Memory B cell (primary cell): ENCODE measurements at places on chromosomes 7 and 10.

GRCh38 chr7:135957627-135958026 lies 19.5 kb downstream of the MTPN start:
- peaks cover 49% of the 10 kb centered on the region for H3K4me1 ChIP-seq
- no peak for DNase-seq
- peak overlapping the region; percentile 46 for H3K27ac ChIP-seq
- H3K4me3 ChIP-seq, result no peak overlapping the region
- H3K27me3 ChIP-seq, result no peaks in the 10 kb centered on the region
- peaks cover 27% of the 10 kb centered on the region for H3K36me3 ChIP-seq

GRCh38 chr7:25424113-25424512 lies 195.8 kb upstream of the NPVF start:
- DNase-seq, result no peak
- no peaks in the 10 kb centered on the region for H3K36me3 ChIP-seq
- H3K27me3 ChIP-seq, result peaks cover 9% of the 10 kb centered on the region
- H3K4me3 ChIP-seq, result no peak overlapping the region

DNA sequence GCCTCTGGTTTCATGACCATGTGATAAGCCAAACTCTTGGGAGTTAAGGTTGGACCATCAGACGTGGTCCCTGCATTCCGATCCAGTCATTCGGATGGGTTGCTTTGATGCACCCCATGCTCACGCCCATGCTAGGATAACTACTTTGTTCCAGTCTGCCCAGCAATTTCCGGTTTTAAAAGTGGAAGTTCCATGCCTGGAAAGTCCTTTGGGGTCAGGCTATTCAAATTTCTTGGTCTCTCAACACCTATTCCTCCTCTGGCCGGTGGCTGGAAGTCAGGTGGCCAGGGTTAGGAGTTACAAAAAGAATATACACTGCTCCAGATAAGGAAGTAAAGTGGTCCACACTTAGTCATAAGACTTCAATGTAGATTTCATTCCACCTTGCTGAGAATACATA lies 37.7 kb upstream of the HABP2 start:
- H3K27me3 ChIP-seq, result peaks cover 8% of the 10 kb centered on the region
- DNase-seq, result no peak
- no peaks in the 10 kb centered on the region for H3K36me3 ChIP-seq

DNA sequence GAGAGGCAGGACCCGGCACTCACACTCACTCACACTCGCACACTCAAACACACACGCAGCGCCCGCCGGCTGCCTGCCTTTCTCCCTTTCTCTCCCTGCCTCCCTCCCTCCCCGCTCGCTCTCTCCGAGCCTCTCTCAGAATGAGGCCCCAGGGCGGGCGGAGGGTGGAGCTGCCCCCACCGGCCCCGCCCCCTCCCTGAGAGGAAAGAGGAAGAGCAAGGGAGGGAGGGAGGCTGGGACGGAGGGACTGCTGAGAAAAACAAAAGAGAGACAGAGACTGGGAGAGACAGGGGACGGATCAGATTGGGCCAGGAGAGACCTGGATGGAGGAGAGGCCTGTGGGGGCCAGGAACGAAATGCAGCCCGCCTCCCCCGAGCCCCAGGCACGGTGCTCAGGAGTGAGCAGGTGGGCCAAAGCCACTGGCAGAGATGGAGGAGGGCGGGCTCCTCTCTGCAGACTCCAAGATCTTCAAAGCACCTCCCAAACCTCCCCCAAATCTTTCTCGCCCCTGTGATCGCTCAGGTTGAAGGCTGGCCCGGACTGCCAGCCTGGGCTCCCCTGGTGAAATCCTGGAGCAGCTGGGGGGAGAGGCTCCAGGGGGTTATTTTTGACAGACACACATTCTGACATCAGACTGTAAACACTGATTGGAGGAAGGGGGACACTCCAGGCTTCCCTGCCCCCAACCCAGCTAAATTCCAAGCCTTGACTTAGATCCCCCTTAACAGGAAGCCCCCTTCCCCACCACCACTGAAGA lies 5.1 kb downstream of the LDB1 start:
- H3K27me3 ChIP-seq, result no peaks in the 10 kb centered on the region
- peak overlapping the region; percentile 95 for H3K27ac ChIP-seq
- H3K4me3 ChIP-seq, result peak overlapping the region; percentile 88

DNA sequence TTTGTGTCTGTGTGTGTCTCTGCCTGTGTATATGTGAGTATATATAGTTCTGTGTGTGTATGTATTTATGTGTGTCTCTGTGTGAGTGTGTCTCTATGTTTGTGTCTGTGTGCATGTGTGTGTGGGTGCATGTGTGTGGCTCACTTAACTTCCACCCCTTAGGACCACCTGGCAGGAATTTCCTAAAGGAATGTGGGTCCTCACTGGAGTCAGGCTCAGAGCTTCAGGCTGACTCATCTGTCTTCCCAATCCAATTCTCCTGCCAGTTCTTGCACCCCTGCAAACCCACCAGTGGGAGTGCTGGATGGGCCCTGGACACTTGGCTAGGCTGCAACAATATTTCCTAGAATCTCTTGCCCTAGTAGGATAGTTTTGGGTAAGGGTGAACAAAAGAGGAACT lies 70.2 kb upstream of the GRB10 start:
- no peaks in the 10 kb centered on the region for H3K36me3 ChIP-seq
- H3K4me3 ChIP-seq, result no peak overlapping the region
- no peak for DNase-seq
- H3K27ac ChIP-seq, result no peak overlapping the region
- no peaks in the 10 kb centered on the region for H3K27me3 ChIP-seq

DNA sequence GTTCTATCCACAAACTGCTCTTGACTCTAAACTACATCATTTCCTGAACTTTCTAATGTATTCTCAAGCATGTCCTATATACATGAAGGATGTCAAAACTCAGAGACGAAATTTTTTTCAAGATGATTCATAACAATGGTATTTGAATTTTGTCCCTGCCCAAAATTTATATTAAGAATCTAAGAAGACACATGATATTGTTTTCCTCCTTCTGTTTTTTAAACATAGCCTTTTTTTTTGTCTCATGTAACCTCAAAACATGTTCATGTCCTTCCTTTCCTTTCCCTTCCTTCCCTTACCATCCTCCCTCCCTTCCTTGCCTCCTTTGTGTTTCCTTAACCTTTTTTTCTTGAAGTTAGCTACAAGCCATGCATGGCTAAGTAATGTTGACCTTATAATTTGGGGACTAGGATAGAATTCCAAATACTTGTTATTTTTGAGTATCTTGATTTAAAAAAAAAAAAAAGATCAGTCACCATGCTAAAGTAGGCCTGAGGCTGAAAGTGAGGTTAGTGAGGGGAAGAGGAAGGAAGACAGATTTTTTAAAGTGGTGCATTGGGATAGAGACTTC lies 163.0 kb downstream of the SUGCT start:
- no peaks in the 10 kb centered on the region for H3K4me1 ChIP-seq
- DNase-seq, result no peak
- no peaks in the 10 kb centered on the region for H3K36me3 ChIP-seq
- no peak overlapping the region for H3K4me3 ChIP-seq

DNA sequence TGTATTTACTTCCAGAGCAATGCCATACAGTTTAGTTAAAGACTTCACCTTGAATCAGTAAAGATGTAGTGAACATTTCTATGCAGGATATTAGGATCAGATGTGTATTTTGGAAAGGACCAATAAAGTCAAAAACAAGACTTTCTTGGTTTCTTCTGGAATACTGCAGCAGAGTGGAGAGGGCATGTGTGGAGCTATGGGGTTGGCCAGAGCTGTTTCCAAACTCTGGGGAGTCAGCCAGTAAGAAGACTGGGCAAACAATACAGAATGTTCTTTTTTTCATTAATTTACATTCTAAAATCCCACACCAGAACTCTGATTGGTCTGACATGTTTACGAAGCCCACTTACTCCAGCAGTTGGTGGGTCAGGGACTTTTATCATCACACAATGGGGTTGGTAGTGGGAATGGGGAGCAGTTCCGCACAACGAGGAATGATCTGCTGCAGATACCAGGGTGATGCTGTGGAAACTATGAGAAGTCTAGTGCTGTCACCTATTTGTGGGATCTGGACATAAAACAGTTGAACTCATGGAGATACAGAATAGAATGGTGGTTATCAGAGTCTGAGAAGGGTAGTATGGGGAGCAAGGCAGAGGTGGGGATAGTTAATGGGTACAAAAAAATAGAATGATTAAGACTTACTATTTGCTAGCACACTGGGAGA lies 267.7 kb downstream of the MALRD1 start:
- H3K4me1 ChIP-seq, result no peaks in the 10 kb centered on the region
- no peaks in the 10 kb centered on the region for H3K36me3 ChIP-seq
- DNase-seq, result no peak

- H3K4me3 ChIP-seq, result no peak overlapping the region
- no peak overlapping the region for H3K27ac ChIP-seq
- H3K4me1 ChIP-seq, result no peaks in the 10 kb centered on the region
- no peaks in the 10 kb centered on the region for H3K36me3 ChIP-seq
- H3K27me3 ChIP-seq, result no peaks in the 10 kb centered on the region
These were observed 242.4 kb upstream of the KIAA1217 start for GRCh38 chr10:23966504-23967051.

GRCh38 chr10:132537684-132538001 lies at the start of gene INPP5A:
INPP5A (plus strand) TSS chr10:132537787; CDS start chr10:132538097, 310 bp downstream.
- peaks cover 42% of the 10 kb centered on the region for H3K4me1 ChIP-seq
- no peak for DNase-seq
- peak within 1 kb of the TSS; percentile 94 for H3K27ac ChIP-seq

DNA sequence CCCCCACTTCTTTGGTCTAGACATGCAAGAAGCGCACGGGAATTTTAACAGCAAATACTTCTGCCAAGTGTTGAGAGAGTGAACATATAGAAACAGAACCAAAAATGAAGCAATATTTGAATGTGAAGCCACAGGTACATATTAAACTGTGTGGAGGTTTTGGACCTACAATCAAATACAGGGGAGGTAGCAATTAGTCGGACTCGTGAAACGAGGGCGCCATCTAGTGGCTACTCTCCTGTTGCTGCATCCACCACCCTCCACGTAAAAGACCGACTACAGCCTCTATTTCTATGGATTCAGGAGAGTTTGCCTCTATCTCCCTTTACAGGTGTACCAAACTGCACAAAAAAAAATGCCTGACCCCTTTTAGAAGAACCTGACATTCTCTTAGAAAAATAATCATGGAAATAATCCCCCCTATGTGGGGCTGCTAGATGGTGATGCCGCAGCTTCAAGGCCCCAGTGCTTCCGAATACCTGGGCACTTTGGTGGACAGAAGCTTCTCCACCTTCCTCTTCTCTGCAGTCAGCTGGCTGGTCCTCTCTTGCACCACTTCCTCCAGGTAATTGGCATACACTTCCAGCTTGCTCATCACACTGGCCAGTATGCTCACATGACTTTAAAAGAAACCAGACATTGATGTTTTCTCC lies 31.7 kb downstream of the TECTB start:
- DNase-seq, result peak; percentile 75
- H3K36me3 ChIP-seq, result no peaks in the 10 kb centered on the region
- no peak overlapping the region for H3K27ac ChIP-seq
- no peak overlapping the region for H3K4me3 ChIP-seq
- H3K4me1 ChIP-seq, result peaks cover 2% of the 10 kb centered on the region
- H3K27me3 ChIP-seq, result peaks cover 16% of the 10 kb centered on the region

DNA sequence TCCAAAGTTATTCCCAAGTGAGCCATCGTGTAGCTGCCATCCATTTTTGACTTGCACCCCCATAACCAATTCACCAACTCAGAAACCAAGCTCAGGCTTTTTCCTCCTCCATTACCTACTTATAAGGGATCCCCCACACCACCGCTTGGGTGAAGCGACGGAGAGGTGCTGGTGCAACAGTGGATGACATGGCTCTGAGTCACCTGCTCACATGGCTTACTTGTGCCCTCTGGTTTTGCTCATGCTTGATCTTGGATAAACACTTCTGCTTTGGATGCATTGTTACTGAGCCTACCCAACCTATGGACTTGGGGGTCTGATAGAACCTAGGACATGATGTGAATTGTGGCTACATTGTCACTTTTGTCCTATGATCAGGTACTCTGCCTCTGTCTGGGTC lies 12.0 kb upstream of the AKR1B1 start:
- no peak overlapping the region for H3K27ac ChIP-seq
- peaks cover 8% of the 10 kb centered on the region for H3K27me3 ChIP-seq

DNA sequence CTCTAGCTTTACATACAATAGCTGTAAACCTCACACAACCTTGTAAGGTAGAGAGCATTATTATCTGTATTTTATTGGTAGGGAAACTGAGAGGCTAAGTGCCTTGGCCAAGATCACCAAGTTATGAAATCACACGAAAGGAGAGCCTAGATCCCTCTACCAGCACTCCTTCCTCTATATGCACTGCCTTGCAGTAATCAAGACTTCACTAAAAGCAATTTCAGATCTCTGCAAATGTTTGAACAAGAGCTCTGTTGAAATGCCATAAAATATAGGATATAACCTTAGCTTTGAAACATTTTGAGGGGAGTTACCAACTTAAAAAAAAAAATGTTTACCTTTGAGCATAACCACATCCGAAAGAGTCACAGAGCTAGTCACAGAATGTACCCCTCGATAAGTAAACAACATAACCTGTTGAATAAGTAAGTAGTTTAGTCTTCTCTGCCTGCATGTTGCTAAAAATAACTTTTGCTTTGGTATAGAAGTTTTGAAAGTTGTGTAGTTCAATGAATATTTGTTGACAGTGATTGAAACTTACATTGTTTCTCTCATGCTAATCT lies 709.4 kb downstream of the AUTS2 start:
- H3K36me3 ChIP-seq, result peaks cover 8% of the 10 kb centered on the region
- H3K27me3 ChIP-seq, result no peaks in the 10 kb centered on the region
- H3K4me1 ChIP-seq, result no peaks in the 10 kb centered on the region
- no peak overlapping the region for H3K27ac ChIP-seq
- no peak for DNase-seq
- no peak overlapping the region for H3K4me3 ChIP-seq

- peaks cover 29% of the 10 kb centered on the region for H3K36me3 ChIP-seq
- no peak for DNase-seq
- H3K4me1 ChIP-seq, result peaks cover 3% of the 10 kb centered on the region
- H3K4me3 ChIP-seq, result no peak overlapping the region
These were observed 236.6 kb downstream of the ELMO1 start for GRCh38 chr7:37212051-37212450.

- H3K4me3 ChIP-seq, result no peak overlapping the region
- DNase-seq, result no peak
- no peaks in the 10 kb centered on the region for H3K36me3 ChIP-seq
- no peaks in the 10 kb centered on the region for H3K4me1 ChIP-seq
- no peaks in the 10 kb centered on the region for H3K27me3 ChIP-seq
These were observed 63.3 kb downstream of the CTTNBP2 start for GRCh38 chr7:117809958-117810357.

GRCh38 chr7:142298009-142298408 lies 40.2 kb upstream of the PRSS58 start:
- H3K36me3 ChIP-seq, result no peaks in the 10 kb centered on the region
- H3K4me1 ChIP-seq, result no peaks in the 10 kb centered on the region
- H3K27ac ChIP-seq, result no peak overlapping the region
- H3K27me3 ChIP-seq, result peaks cover 6% of the 10 kb centered on the region
- no peak overlapping the region for H3K4me3 ChIP-seq

GRCh38 chr10:99555371-99555770 lies 22.6 kb downstream of the NKX2-3 start:
- peaks cover 2% of the 10 kb centered on the region for H3K4me1 ChIP-seq
- no peak overlapping the region for H3K4me3 ChIP-seq
- H3K27me3 ChIP-seq, result peaks cover 24% of the 10 kb centered on the region
